ENCODE measurements at places on chromosomes 7 and 10. TPM values are rescaled to one million over a fixed set of nuclear protein-coding genes. Genes with fewer than 3 reads are reported as not detected.

SFTPA2 gene
- total RNA-seq: not detected

RHOBTB1 gene
- total RNA-seq: 6.7 TPM

AHR gene
- total RNA-seq: 62.5 TPM

TMEM176A gene
- total RNA-seq: not detected

DNA sequence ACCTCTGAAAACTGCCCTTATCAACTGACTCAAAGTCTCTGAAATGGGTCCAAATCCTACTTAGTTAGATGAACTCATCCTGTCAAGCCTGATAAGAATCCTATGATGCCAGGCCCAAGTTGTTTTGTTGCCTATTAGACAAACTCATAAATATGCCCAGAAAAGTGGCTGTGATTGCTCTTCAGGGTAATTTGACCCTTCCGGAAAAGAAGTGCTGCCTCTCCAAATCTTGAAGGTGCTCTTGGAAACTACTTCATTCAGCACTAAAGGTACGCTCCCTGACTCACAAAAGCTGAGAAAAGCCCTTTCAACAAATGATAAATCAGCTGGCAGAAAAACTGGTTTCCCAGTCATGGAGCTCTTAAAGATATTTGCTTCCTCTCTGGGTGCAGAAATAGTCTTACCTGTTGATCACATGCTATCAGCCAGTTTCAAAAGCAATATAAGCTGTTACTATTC is 6.7 kb downstream of the IFIT5 start:
- DNase-seq: peak; percentile 68

DNA sequence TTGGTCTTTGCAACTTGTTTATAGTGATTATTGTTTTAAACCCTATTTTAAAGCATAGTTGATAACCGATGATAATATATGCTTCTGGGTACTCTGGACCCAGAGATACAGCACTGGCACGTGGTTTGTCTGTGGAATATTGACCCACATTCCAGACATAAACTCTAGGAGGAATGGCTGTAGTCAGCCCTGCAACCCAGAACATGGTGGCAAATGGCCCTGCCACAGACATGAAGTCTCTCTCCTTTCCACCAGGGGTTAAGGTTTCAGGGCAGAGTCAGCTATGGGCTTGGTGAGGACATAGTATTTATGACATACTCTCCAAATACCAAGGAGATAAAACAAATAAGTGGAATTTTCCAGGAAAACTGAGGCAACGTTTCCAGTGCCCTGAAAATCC is 83.6 kb downstream of the NAMPT start:
- DNase-seq: no peak
